ENCODE measurements at places on chromosomes 11 and 22.

DNA sequence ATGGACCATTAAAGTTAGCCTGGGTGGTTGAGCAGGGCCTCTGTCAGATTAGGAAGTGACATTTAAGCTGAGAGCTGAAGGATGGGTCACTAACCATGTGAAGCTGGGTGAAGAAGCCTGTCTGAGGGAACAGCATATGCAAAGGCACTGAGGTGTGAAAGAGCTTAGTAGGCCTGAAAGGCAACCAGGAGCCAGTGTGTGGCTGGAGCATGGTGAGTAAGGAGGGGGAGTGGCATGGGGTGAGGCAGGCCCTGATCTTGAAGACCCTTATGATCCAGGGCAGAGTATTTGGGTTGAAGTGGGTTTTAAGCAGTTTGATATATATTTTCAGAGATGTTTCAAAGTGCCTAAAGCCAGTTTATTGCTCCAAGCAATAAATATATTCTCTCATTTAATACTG is 48.8 kb downstream of the PARVA start:
- DNase-seq, result no peak

DNA sequence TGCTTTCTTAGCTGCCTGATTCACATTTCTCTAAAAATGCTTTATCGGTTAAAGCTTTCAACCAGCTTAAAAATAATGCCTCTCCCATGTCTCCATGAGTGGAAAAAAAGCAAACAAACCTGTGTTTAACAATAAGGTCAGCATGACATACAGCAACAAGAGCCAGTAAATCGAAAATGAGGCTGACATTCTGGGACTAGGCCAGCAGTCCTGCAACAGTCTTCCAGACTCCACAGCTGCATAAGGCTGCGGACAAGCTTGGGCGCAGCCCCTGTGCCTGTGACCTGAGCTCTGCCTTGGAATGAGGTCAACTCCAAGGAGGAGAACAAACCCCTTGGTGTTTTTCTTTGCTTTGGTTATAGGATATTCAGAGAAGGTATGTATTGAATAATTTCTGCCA is 95.5 kb downstream of the PGR start:
- no peak for DNase-seq

- DNase-seq, result no peak
These were observed 1.4 kb downstream of the TRIM34 start for GRCh38 chr11:5626196-5626595.

DNA sequence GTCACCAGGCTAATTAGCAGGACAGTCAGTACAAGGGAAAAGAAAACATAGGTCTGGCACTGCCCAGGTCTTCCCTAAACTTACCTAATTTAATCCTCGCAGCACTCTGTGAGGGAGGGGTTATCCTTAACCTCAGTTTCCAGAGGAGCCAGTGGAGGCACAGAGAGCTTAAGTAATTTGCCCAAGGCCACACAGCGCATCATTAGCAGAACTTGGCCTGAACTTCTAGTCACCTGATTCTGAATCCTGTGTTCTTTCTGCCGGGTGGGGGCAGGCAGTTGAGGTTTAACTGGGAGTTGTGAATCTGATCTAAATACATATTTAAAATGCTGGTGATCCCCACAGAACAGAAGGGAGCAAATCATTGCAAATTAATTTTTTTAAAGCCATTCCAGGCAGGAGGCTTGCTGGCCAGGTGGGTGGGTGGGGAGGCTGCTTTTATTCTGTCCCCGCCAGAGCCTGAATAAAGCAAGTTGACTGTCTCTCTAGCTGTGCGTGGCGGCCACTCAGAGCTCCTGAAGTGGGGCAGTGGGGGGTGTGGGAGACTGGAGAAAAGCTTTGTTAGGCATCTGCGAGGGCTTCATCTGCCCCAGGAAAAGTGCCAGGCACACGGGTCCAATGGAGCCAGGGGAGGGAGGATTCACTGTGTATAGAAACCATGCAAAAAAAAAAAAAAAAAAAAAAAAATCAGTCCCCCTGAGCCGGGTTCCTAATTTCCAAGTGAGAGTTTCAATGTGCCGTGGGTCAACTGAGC is 66.1 kb downstream of the NFAM1 start:
- DNase-seq, result no peak

DNA sequence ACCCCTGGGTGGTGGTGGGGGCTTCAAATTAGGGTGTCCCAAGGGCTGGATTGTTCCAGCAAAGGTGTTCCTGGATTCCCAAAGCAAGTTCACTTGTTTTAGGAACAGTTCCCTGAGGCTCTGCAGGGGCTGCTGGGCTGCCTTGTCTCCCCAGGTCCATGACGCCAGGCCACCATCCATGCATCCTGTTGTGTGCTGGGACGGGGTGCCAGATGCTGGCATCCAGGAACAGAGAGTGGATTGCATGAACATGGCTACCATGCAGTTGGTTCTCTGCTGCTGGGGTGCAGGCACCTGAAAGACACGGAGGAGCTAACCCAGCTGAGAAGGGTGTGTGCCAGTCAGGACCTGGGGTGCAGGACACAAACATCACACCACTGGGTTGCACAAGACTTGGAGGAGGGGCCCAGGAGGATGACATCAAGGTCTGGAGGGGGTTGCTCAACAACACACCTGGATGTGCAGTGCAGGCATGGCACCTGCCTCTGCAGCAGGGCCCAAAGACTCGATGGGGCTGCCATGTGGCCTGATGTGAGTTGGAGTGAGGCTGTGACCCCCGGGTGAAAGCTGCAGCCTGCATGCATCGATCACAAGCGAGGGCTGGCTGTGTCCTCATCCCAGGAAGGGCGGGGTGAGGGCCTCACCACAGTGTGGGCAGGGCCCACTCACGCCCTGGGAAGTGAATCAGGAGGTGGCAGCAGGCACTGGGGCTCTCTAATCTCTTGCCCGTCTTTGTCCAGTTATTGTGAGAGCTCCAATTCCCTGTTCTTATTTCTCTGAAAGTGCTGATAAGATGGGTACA is 74.0 kb upstream of the CLDN5 start:
- peak; percentile 66 for DNase-seq

Data from hematopoietic multipotent progenitor cell treated with erythropoietin and hydrocortisone succinate and interleukin-3 and kit ligand, for 6 days (in vitro differentiated cells).